T-helper 9 cell (primary cell): ENCODE measurements at places on chromosomes 3 and 15.

- DNase-seq = no peak
Observed at GRCh38 chr15:60672400-60672799, 193.5 kb upstream of the ICE2 start.

GRCh38 chr3:102113421-102114041 lies 264.2 kb downstream of the NFKBIZ start:
- no peak for DNase-seq

DNA sequence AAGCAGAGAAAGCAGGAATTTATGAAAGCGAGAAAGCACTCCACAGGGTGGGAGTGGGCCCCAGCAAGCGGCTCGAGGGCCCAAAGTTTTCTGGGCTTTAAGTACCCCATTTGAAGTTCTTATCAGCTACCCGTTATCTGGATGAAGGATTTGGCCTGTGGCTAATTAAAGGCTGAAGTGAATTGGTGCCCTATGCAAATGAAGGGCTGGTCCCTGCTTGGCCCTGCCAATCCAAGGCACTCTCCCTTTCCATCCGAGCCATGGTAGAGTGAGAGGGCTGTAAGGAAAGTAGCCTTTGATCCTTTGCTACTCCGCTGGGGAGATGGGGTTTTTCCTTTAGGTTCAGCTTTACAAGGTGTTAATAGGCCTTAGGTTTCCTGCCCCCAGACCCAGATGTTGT lies 469.3 kb upstream of the CFAP20DC start:
- no peak for DNase-seq

DNA sequence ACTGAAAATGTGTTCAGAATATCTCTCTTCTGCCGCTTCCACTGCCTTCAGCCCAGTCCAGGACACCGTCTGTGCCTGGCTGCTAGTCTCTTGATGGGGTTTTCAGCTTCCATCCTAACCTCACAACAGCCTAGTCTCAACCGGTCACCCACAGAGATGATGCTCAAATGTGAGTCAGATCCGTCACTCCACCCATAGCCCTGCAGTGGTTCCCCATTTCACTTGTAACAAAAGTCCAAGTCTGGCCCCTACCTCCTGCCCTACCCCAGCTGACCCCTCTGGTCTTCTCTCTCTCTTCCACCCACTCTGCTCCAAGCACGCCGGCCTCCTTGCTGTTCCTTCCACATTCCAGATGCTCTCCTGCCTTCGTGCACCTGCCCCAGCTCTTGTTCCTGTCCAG lies 68.1 kb downstream of the PPARG start:
- no peak for DNase-seq

DNA sequence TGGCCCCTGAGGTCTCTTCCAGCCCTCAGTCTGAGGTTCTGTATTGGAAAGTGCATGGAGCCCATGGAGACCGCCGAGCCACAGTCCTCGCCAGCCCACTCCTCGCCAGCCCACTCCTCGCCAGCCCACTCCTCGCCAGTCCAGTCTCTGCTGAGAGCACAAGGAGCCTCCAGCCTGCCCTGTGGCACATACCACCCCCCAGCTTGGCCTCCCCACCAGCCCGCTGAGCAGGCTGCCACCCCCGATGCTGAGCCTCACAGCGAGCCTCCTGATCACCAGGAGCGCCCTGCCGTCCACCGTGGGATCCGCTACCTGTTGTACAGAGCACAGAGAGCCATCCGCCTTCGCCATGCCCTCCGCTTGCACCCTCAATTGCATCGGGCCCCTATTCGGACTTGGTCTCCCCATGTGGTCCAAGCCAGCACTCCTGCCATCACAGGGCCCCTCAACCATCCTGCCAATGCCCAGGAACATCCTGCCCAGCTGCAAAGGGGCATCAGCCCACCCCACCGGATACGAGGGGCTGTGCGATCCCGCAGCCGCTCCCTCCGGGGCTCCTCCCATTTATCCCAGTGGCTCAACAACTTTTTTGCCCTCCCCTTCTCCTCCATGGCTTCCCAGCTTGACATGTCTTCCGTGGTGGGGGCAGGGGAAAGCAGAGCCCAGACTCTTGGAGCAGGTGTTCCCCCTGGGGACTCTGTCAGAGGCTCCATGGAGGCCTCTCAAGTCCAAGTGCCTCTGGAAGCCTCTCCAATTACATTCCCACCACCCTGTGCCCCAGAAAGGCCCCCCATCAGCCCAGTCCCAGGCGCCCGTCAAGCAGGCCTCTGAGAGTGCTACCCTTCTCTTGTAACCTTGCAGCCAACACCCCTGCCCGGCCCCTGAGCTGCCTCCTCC lies 40.9 kb downstream of the PML start:
- DNase-seq = no peak

DNA sequence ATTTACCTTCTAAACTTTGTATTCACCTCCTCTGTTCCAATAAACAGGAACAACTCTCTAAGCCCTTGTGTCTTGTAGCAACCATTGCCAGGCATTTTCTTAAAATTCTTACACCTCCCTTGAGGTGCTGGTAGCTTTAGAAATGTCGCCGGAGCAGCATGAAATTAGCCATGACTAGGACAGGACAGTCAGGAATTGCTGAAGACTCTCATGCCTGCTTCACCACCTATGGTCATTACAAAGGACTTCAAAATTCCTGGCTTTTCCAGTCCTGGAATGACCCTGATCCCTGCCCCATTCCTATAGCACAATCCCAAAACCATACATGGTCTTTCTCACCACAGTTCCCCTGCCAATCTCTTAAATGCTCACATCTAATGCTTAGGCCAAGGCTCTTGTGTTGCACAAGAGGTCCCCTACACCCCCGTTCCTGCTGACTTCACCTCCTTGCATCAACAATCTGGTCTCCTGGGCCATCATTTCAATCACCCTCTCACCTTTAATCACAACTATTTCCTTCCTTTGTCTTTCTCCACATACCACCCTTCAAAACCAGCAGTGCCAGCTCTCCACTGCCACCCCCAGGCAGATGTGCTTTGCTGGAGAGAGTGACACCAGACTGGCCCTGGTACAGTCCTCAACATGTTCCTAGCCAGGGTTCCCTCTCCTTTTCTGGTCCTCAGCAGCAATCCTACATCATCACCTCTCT lies 113.2 kb upstream of the TJP1 start:
- DNase-seq = no peak

GRCh38 chr3:135981701-135982403 lies 16.3 kb downstream of the PPP2R3A start:
- DNase-seq = no peak

- DNase-seq = no peak
Observed at GRCh38 chr3:111252779-111253178, 181.2 kb downstream of the NECTIN3 start.
